Peyer's patch (tissue), 4 donors: ENCODE measurements at places on chromosomes 3 and 15. TPM values are rescaled to one million over a fixed set of nuclear protein-coding genes. Genes with fewer than 3 reads are reported as not detected.

GRCh38 chr15:36495456-36495991, 83.9 kb upstream of the CDIN1 start:
- no peaks in the 10 kb centered on the region for H3K4me1 ChIP-seq
- DNase-seq, result no peak
- no peaks in the 10 kb centered on the region for H3K27me3 ChIP-seq
- no peak overlapping the region for H3K4me3 ChIP-seq
- no peaks in the 10 kb centered on the region for H3K36me3 ChIP-seq

DNA sequence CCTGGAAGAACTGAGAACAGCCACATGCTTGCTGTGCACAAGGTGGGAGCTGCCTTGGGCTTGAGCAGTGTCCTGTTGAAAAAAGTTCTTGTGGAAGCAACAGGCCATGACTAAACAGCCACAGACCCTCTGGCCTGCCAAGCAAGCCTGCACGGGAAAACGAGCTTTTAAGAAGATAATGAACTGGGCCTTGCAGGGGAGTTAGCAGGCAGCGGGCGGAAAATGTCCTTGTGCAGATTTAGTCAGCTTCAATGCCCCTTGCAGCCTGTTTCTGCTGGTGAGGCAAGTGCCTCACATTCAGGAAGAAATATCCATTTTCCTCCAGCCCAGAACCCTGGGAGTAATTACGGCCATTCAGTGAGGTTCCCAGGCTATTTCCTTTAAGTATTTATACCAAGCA, 126.2 kb upstream of the KLHL25 start:
- H3K4me3 ChIP-seq, result no peak overlapping the region
- no peak for DNase-seq
- no peaks in the 10 kb centered on the region for H3K27me3 ChIP-seq
- no peaks in the 10 kb centered on the region for H3K4me1 ChIP-seq

Gene ST8SIA2
- total RNA-seq, result not detected

Gene FES
- 14.4 TPM for total RNA-seq

GRCh38 chr15:80550908-80551260, 144.2 kb upstream of the ABHD17C start:
- no peaks in the 10 kb centered on the region for H3K27me3 ChIP-seq
- no peaks in the 10 kb centered on the region for H3K36me3 ChIP-seq
- DNase-seq, result no peak
- no peak overlapping the region for H3K27ac ChIP-seq

GRCh38 chr15:60854858-60855564, 374.1 kb downstream of the RORA start:
- no peaks in the 10 kb centered on the region for H3K27me3 ChIP-seq
- H3K27ac ChIP-seq, result no peak overlapping the region
- no peaks in the 10 kb centered on the region for H3K4me1 ChIP-seq
- no peaks in the 10 kb centered on the region for H3K36me3 ChIP-seq

GRCh38 chr3:52431459-52432223, 13.3 kb downstream of the SEMA3G start:
- no peaks in the 10 kb centered on the region for H3K36me3 ChIP-seq
- no peaks in the 10 kb centered on the region for H3K4me1 ChIP-seq
- no peak for DNase-seq
- peak overlapping the region; percentile 79 for H3K27ac ChIP-seq
- no peak overlapping the region for H3K4me3 ChIP-seq

DNA sequence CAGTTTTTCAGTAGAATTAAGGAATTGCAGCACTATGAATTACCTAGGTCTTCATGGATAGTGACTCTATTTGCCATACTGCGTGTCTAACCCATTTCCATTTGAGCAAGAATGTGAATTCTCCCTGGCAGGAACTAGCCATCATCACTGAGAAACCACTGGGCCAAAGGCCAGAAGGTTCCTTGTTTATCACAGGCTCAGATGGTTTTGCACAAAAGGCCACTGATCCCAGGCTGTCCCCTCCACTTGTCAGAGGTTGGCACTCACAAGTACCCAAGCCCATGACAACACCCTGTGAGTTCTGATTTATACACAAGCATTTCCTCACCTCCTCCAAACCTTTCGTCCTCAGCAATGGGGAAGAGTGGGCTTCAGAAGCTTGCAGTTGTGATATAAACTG, 131.8 kb downstream of the FOXB1 start:
- DNase-seq, result no peak
- H3K4me1 ChIP-seq, result no peaks in the 10 kb centered on the region
- H3K4me3 ChIP-seq, result no peak overlapping the region
- no peaks in the 10 kb centered on the region for H3K36me3 ChIP-seq
- no peak overlapping the region for H3K27ac ChIP-seq

Gene RYK
- 71.4 TPM for total RNA-seq

- no peaks in the 10 kb centered on the region for H3K4me1 ChIP-seq
- no peak for DNase-seq
- no peak overlapping the region for H3K4me3 ChIP-seq
- no peaks in the 10 kb centered on the region for H3K27me3 ChIP-seq
Observed at GRCh38 chr3:4509043-4509442, 15.9 kb downstream of the ITPR1 start.

Gene AADAC
- total RNA-seq, result 89.9 TPM

Gene EXOSC7
- total RNA-seq, result 66.0 TPM

DNA sequence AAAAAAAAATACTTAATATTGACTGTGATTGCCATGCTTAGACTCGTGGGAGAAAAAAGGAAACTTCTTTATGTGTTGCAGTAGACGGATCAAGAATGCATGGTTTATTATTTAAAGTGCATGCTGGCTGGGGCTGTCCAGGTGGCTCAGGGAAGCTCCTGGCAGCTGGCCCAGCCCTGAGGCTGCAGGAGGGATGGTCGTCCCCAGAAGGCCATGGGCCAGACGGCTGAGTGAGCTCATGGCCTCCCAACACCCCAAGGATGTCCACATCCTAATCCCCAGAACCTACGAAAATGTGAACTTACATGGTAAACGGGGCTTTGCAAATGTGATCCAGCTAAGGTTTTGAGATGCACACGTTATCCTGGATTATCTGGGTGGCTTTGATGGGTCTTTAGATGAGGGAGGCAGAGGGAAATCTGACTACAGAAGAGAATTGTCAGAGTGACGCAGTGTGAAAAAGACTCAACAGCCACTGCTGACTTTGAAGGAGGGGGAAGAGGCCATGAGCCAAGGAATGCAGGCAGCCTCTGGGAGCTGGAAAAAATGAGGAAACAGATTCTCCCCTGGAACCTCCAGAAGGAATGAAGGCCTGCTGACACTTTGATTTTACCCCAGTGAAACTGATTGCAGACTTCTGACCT, 29.8 kb downstream of the ADAMTS17 start:
- DNase-seq, result no peak
- no peak overlapping the region for H3K4me3 ChIP-seq
- no peaks in the 10 kb centered on the region for H3K36me3 ChIP-seq
- no peak overlapping the region for H3K27ac ChIP-seq
- no peaks in the 10 kb centered on the region for H3K4me1 ChIP-seq

DNA sequence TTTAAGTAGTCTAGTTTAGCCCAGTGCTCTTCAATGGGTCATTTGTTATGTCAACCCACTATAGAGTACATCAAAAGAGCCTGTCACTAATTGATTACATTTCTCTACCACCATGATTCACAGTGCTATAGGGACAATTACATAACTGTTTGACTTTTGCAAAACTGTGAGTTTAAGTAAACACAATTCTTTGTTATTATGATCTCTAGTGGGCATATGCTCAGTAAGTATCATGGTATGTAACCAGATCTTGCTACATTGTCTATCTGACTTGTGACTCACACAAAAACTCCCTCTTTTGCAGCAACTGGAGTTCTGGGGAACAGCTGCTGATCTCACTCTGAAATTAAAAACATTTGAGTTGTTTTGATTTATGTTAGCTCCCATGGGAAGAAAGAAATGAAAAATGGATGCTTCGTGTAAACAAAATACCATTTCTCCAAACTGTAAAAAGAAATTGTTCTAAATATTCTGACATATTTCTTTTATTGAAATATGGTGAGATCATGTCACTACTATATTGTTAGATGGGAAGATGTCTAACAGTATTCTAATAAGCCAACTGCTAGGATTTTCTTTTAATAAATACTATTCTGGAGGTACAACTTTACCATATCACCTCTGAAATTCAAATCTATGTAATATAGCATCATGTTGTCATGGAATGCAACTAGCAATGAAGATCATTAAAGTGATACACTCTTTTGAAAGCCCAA, 470.4 kb downstream of the ROBO1 start:
- H3K4me1 ChIP-seq, result no peaks in the 10 kb centered on the region
- H3K36me3 ChIP-seq, result no peaks in the 10 kb centered on the region
- no peak for DNase-seq
- H3K4me3 ChIP-seq, result no peak overlapping the region
- no peak overlapping the region for H3K27ac ChIP-seq

Gene CPLX3
- total RNA-seq, result not detected

DNA sequence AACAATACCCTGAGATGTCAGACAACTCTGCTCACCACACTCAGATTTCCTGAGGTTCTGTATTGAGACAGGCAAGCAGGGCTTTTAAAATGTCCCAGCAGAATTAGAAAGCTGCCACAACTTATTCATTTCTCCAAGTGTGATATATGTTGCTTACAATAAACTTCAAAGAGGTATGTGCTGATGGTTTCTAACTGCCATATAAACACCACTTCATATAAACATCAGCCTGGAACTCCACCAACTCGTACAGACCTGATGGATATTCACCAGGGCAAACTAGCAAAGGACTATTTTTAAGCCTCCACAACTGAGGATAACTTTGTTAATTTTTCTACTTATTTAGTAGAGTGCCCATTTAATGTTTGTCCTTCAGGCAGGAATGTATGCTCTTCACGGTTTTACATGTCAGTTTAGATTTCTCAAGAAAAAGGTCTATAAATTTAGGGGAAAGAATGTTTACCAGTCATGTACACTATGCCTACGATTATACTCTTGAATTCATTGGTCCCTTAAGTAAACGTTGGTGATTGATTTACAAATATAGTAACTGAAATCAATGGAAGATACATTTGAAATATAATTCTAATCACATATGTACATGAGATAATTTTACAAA, 109.6 kb upstream of the ABI3BP start:
- H3K36me3 ChIP-seq, result no peaks in the 10 kb centered on the region
- H3K27me3 ChIP-seq, result no peaks in the 10 kb centered on the region
- no peak for DNase-seq
- no peak overlapping the region for H3K4me3 ChIP-seq
- no peak overlapping the region for H3K27ac ChIP-seq
- H3K4me1 ChIP-seq, result no peaks in the 10 kb centered on the region

- H3K27me3 ChIP-seq, result no peaks in the 10 kb centered on the region
- DNase-seq, result no peak
- H3K4me1 ChIP-seq, result peaks cover 49% of the 10 kb centered on the region
- no peak overlapping the region for H3K4me3 ChIP-seq
- no peaks in the 10 kb centered on the region for H3K36me3 ChIP-seq
Observed at GRCh38 chr15:31267161-31268107, 59.2 kb upstream of the KLF13 start.

Gene SRPRB
- total RNA-seq, result 9.1 TPM

DNA sequence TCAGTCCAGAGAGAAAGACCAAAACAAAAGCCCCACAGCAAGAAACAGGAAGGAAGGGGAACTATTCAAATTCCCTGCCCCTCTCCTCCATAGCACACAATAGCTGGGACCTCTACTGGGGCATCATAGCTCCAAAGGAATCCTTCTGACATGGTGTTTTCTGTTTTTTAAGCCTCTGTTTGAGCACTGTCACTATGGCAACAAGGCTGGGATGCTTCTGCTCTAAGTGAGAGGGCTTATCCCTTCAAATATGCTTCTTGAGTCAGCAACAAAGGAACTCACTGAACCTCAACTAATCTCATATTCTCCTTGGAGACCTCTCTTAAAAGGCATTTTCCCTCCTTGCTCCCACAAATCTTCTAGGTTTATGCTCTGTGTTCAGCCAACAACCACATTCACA, 40.5 kb downstream of the MYLK start:
- no peak overlapping the region for H3K4me3 ChIP-seq
- H3K4me1 ChIP-seq, result no peaks in the 10 kb centered on the region
- H3K27ac ChIP-seq, result no peak overlapping the region
- no peaks in the 10 kb centered on the region for H3K27me3 ChIP-seq
- DNase-seq, result no peak

Gene NPAP1
- not detected for total RNA-seq

GRCh38 chr3:99218468-99218867, 317.0 kb upstream of the DCBLD2 start:
- H3K27me3 ChIP-seq, result no peaks in the 10 kb centered on the region
- no peak for DNase-seq
- H3K36me3 ChIP-seq, result no peaks in the 10 kb centered on the region
- no peak overlapping the region for H3K27ac ChIP-seq

- H3K27me3 ChIP-seq, result no peaks in the 10 kb centered on the region
- no peak overlapping the region for H3K4me3 ChIP-seq
- no peaks in the 10 kb centered on the region for H3K36me3 ChIP-seq
- no peak for DNase-seq
- H3K4me1 ChIP-seq, result no peaks in the 10 kb centered on the region
Observed at GRCh38 chr3:188452158-188452772, 298.3 kb downstream of the LPP start.

GRCh38 chr3:34793057-34793456, 846.3 kb upstream of the ARPP21 start:
- no peaks in the 10 kb centered on the region for H3K4me1 ChIP-seq
- H3K27ac ChIP-seq, result no peak overlapping the region
- no peaks in the 10 kb centered on the region for H3K36me3 ChIP-seq
- no peak for DNase-seq
- no peak overlapping the region for H3K4me3 ChIP-seq

Gene SLC22A14
- total RNA-seq, result not detected

DNA sequence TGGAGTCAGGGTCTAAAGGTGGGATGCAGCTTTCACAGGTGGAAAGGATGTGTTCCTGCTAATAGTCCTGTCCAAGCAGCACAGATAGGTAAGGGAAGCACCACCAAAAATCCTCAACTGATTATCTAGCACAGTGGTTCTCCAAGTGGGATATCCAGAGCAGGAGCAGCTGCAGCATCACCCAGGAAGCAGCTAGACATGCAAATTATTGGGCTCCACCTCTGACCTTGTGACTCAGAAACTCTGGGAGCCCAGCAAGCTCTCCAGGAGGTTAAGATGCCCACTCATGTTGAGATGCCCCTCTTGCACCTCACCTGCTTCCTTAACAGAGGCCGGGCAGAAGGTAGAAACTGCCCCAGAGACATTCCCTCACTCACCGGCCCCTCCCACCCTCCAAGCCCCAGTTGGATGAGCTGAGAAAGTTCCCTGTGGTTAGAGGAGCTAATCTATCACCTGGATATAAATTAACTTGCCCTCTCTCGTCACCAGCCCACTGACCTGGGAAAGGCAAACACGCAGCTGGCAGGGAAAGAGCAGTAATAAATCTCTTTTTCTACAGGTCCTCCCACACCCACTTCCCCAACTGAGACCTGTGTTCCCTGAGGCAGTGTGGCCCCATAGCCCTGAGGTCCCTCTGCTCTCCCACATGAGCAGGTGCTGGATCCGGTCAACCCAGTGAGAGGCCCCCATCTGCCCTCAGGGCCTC, 39.3 kb downstream of the ADCY5 start:
- H3K36me3 ChIP-seq, result no peaks in the 10 kb centered on the region
- peak overlapping the region; percentile 55 for H3K27ac ChIP-seq
- no peaks in the 10 kb centered on the region for H3K27me3 ChIP-seq
- peak; percentile 60 for DNase-seq
